Left hindlimb (tissue), 1 donor: ENCODE measurements at places on chromosomes 3 and 15.

- no peak for DNase-seq
Measured at GRCh38 chr3:30760040-30760695, 134.3 kb downstream of the GADL1 start.

- DNase-seq = no peak
Measured at GRCh38 chr3:73411993-73412392, 212.7 kb downstream of the PDZRN3 start.

GRCh38 chr15:38758043-38758442, 193.4 kb upstream of the RASGRP1 start:
- DNase-seq = peak; percentile 55

DNA sequence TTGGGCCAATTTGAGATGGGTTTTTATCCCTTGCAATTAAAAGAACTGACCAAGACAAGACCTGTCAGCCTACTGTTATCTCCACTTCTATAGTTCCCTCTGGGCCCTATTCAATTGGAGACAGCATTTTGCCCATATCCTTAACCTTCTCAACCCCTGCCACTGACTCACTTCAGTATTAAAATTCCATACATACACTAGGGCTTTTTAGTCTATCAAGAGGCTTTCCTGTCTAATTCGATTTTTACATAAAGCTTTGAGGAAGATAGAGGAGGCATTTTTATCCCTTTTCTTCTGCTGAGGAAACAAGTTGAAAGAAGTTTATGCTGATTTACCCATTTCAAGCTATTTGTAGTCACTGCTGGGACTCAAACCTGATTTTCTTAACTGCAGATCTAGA, 51.1 kb downstream of the GTF2E1 start:
- DNase-seq = no peak

DNA sequence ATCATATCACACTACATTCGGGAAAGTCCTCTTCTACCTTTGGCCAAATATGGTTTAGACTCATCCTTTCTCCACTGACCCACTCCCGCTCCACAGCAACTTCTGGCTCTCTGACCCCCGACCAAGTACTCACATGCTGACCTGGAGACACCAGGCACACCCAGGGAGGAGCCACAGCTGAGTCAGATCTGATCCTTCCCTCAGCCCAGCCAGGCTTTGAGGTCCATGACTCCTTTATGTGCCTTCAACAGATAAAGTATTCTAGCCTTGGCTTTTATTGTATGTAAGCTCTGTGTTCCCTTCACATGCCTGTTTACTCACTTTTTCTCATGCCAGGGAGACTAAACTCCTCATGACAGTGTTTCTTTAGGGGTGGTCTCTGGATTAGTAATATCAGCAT, 166.9 kb upstream of the UMPS start:
- DNase-seq = no peak
